Bladder microvascular endothelial cell (primary cell): ENCODE measurements at places on chromosomes 13 and 19. TPM values are rescaled to one million over a fixed set of nuclear protein-coding genes. Genes with fewer than 3 reads are reported as not detected.

VSTM2B gene
- not detected in 2 replicates for total RNA-seq

ZNF136 gene
- 2.6 and 7.5 TPM in 2 replicates for total RNA-seq

SIRT6 gene
- total RNA-seq: 8.7 and 13.6 TPM in 2 replicates

TMEM145 gene
- not detected in 2 replicates for total RNA-seq

KLK2 gene
- total RNA-seq: not detected in 2 replicates

ZNF578 gene
- total RNA-seq: 1.3 and 3.9 TPM in 2 replicates

FUT3 gene
- total RNA-seq: not detected in 2 replicates

C2CD4C gene
- 0.32 and 3.5 TPM in 2 replicates for total RNA-seq

SIRT2 gene
- total RNA-seq: 52.3 and 81.6 TPM in 2 replicates

CD22 gene
- total RNA-seq: 1.6 and 1.7 TPM in 2 replicates

CEACAM7 gene
- 0.57 TPM in 1 of 2 replicates, not detected in the other for total RNA-seq

CAPS gene
- total RNA-seq: 1.9 and 3.5 TPM in 2 replicates

GPC6 gene
- 0.16 and 0.38 TPM in 2 replicates for total RNA-seq

APOC4 gene
- not detected in 2 replicates for total RNA-seq

ITGBL1 gene
- 3.2 and 13.3 TPM in 2 replicates for total RNA-seq

SLC7A10 gene
- not detected in 2 replicates for total RNA-seq

POLD1 gene
- total RNA-seq: 65.4 and 79.4 TPM in 2 replicates

IL27RA gene
- total RNA-seq: 4.2 and 7.8 TPM in 2 replicates

COMP gene
- total RNA-seq: not detected in 2 replicates

C1QTNF9B gene
- total RNA-seq: under 0.01 TPM in 1 of 2 replicates, not detected in the other

ICAM5 gene
- total RNA-seq: 0.16 and 0.25 TPM in 2 replicates

CYP4F2 gene
- total RNA-seq: under 0.01 TPM in 1 of 2 replicates, not detected in the other

ZNF492 gene
- 0.57 and 0.65 TPM in 2 replicates for total RNA-seq

TINCR gene
- total RNA-seq: 0.06 TPM in 1 of 2 replicates, not detected in the other

GARIN5A gene
- not detected in 2 replicates for total RNA-seq

CYP4F11 gene
- not detected in 2 replicates for total RNA-seq

NLRP9 gene
- not detected in 2 replicates for total RNA-seq

KASH5 gene
- total RNA-seq: not detected in 2 replicates

LMTK3 gene
- total RNA-seq: 0.06 TPM in 1 of 2 replicates, not detected in the other

KCTD15 gene
- 30.8 and 36.9 TPM in 2 replicates for total RNA-seq

CEACAM16 gene
- 0.16 TPM in 1 of 2 replicates, not detected in the other for total RNA-seq

UPK1A gene
- total RNA-seq: not detected in 2 replicates

PLA2G4C gene
- 84.7 and 463 TPM in 2 replicates for total RNA-seq

ZNF649 gene
- 4.4 and 11.0 TPM in 2 replicates for total RNA-seq

ZNF382 gene
- total RNA-seq: 3.6 and 8.1 TPM in 2 replicates

METTL21C gene
- not detected in 2 replicates for total RNA-seq

FNDC3A gene
- total RNA-seq: 26.1 and 63.9 TPM in 2 replicates

ZNF284 gene
- 2.1 and 3.7 TPM in 2 replicates for total RNA-seq

GJB2 gene
- total RNA-seq: not detected in 2 replicates

MEIOSIN gene
- total RNA-seq: not detected in 2 replicates

MEF2B gene
- not detected in 2 replicates for total RNA-seq

TNFRSF19 gene
- 0.16 and 0.19 TPM in 2 replicates for total RNA-seq

PABPC3 gene
- total RNA-seq: under 0.01 and 0.13 TPM in 2 replicates

PDE4C gene
- total RNA-seq: 0.16 and 0.25 TPM in 2 replicates

CEACAM3 gene
- total RNA-seq: not detected in 2 replicates

PLK5 gene
- not detected in 2 replicates for total RNA-seq

ATP8B3 gene
- total RNA-seq: 0.65 and 1.3 TPM in 2 replicates

KCTD12 gene
- total RNA-seq: 105 and 244 TPM in 2 replicates

INSR gene
- total RNA-seq: 43.2 and 46.4 TPM in 2 replicates

ADPRHL1 gene
- 1.1 and 1.3 TPM in 2 replicates for total RNA-seq

ZNF816 gene
- total RNA-seq: 6.3 and 9.4 TPM in 2 replicates

DAND5 gene
- under 0.01 and 0.06 TPM in 2 replicates for total RNA-seq

NUCB1 gene
- 158 and 247 TPM in 2 replicates for total RNA-seq

NRTN gene
- 0.25 and 0.32 TPM in 2 replicates for total RNA-seq

MOB3A gene
- total RNA-seq: 17.2 and 35.2 TPM in 2 replicates

PSG3 gene
- 0.13 and 0.16 TPM in 2 replicates for total RNA-seq

GJB6 gene
- total RNA-seq: not detected in 2 replicates

COX7A1 gene
- total RNA-seq: 27.5 and 56.7 TPM in 2 replicates

ZNF835 gene
- 0.16 and 0.38 TPM in 2 replicates for total RNA-seq
